ENCODE measurements at places on chromosomes 3 and 15.

DNA sequence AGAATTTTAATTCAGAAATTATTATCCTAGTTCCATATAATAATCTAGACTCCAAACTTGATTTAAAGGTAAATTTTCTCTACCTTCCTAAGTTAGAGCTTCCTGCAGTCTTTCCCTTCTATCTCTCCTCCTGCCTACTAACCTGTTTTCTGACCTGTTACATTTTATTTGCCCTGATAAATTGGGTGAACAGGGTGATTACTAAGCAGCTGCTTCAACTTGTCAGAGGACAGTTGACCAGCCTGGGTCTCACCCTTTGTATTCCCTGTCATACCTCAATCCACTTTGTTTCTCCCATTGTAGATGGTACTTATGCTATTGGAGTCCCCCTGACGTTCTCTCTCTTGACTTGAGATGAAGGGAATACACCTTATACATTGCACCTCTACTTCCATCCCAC is 28.4 kb upstream of the MYRIP start:
- DNase-seq: no peak

DNA sequence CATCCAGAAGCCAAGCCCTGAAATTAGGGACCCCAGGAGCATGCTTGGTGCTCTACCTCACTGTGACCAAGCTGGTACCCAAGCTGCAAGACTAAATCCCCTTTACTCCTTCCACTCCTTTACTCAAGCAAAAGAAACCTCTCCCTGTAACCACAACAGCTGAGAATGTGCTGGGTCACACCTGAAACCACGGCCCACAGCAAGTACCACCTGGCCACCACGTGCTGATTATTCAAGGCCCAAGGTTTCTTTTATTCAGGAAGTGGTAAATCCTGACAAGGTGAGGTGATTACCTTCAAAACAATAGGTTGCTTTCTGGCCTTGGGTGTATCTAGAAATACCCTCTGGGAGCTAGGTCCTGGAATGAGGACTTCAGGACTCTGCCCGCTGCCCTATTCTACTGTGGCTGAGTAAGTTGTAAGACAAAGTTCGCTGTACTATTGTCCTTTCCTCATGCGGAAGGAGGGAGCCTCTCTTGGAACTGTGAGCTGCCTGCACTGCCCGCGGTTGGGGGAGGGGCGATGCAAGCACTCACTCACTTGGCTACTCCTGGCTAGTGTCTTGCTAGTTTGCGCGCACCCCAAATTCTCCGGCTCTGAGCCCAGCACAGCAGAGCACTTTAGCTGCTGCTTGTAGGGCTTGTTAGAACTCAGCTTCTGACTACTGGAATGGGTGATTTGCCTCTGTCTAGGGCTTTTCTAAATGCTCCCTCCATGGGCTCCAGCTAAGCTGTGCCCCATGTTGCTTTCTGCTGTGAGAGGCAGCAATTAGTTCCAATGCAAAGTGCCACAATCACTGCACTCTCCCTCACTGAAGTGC is 487.1 kb upstream of the CNTN3 start:
- DNase-seq: no peak

- no peak for DNase-seq
Measured at GRCh38 chr3:101725194-101725889, 928 bp downstream of the CEP97 start.

DNA sequence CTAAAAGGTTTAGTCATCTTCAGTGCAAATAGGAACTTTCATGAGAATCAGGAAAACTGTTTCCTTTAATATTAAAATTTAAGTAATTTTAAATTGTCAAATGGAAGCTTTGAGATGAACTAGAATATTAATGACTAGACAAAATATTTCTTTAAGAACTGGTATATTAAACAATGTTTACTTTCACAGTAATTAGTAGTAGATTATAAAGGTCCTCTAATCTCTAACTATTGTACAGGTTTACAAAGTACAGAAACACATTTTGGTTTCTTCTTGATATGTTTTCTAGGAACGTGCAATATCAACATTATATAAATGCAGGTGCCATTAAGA is 138.9 kb downstream of the CLASP2 start:
- DNase-seq: no peak

DNA sequence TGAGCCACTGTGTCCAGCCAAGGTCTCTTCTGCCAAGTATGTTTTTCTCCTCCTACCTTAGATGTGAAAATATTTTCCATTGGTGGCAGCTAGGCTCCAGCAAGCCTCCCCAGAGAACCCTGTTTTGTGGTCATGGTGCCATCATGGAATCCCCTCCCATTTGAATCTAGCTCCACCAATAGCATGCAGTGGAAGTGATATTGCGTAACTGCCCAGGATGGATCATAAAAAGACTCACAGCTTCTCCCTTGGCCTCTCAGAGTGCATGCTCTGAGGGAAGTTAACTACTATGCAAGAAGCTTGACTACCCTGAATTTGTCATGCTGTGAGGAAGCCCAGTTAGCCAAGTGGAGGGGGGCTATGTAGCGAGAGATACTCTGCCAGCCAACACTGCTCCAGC is 27.5 kb downstream of the CRYGS start:
- DNase-seq: no peak

DNA sequence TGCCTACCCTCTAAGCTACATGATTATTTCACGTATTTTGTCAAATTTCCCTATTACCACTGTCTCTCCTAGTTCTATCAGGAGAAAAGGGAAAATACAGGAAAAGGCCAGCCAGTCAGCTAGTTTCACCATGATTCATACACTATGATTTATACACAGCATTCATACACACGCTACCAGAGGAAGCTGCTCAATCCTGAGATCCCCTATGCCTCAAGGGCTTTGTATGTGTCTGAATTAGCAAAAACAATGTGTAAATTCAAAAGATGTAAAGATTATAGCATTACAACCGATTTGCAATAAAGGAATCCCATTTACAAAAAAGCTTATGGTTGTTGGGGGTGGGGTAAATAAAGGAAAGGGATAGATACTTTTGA is 3.1 kb upstream of the ACKR4 start:
- DNase-seq: no peak

- DNase-seq: no peak
Measured at GRCh38 chr3:71189480-71189879, 394.0 kb downstream of the FOXP1 start.

GRCh38 chr15:101026656-101027272 is 107.6 kb downstream of the LRRK1 start:
- DNase-seq: no peak

- DNase-seq: no peak
Measured at GRCh38 chr3:148646126-148646665, 51.5 kb upstream of the AGTR1 start.

- no peak for DNase-seq
Measured at GRCh38 chr15:40812721-40813425, 5.6 kb upstream of the DNAJC17 start.

- DNase-seq: no peak
Measured at GRCh38 chr3:31639828-31640227, 107.1 kb downstream of the STT3B start.

GRCh38 chr15:77455696-77456321 is 35.1 kb downstream of the HMG20A start:
- DNase-seq: no peak

DNA sequence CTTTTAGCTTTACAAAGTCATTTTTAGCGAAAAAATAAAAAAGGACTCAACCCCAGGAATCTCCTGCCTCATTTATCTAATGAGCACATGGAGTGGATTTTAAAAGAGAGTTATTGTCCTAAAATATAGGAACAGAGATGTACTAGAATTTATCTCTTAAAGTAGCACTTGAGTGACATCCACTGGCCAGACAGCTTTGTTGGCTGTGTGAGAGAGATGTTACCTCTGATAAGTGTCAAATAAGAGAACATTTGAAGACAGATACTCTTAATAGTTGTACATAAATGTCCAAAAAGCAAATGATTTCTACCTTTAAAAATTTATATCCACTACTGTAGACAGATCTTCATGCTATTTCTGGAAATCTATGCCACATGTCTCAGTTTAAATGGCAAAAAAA is 12.3 kb upstream of the MFSD1 start:
- DNase-seq: no peak

- DNase-seq: no peak
Measured at GRCh38 chr15:101189409-101190091, 62.3 kb downstream of the CHSY1 start.

All from NCI-H2107 (cell line).